ENCODE measurements at places on chromosomes 16 and 17. TPM values are rescaled to one million over a fixed set of nuclear protein-coding genes. Genes with fewer than 3 reads are reported as not detected.

The COPZ2 gene
- 3.1 TPM for total RNA-seq

The RNU2-1 gene
- not detected for total RNA-seq

The CD300E gene
- total RNA-seq = not detected

The ZG16B gene
- total RNA-seq = 3.0 TPM

The LRRC37B gene
- total RNA-seq = 5.7 TPM

The TAC4 gene
- not detected for total RNA-seq

The CPNE7 gene
- total RNA-seq = 20.9 TPM

The MPO gene
- total RNA-seq = not detected

The SYNGR3 gene
- 2.1 TPM for total RNA-seq

The POLDIP2 gene
- 96.0 TPM for total RNA-seq

All from airway epithelial cell (primary cell).